ENCODE measurements at places on chromosomes 2 and 18. TPM values are rescaled to one million over a fixed set of nuclear protein-coding genes. Genes with fewer than 3 reads are reported as not detected.

DNA sequence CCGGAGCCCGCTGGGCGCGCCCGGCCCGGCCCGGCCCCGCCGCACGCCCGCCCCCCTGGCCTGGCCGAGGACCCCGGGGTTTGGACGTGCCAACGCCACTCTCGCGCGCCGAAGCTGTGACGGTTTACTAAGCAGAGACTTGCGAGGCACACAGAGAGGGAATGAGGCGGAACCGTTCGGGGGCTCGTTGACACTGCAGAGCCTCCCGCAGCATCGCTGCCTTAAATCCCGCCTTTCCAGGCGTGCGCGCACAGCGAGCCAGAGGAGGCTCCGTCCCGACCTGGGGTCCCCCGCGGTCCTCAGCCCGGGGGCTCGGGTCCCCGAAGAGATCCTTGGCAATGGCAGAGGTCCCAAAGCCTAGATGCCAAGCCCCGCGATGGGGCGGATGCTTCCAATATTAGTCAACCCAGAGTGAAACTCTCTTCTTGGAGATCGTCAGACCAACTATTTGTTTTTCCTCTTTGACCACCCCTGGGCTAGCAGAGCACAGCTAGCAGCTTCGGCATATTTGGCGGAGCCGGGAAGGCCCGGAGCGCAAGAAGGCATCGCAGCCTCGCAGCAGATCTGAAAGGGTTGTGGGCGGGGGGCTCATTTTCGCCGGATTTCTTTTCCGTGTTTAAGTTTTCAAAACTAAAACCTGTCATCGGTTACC is at the start of gene ZNF385B:
ZNF385B (minus strand) TSS at position 197 of the 652 bp plus-strand sequence.
- H3K4me1 ChIP-seq: peaks cover 4% of the 10 kb centered on the region
- no peak within 1 kb of the TSS for H3K27ac ChIP-seq
- no peaks in the 10 kb centered on the region for H3K36me3 ChIP-seq
- H3K4me3 ChIP-seq: peak within 1 kb of the TSS; percentile 40
- DNase-seq: no peak

DNA sequence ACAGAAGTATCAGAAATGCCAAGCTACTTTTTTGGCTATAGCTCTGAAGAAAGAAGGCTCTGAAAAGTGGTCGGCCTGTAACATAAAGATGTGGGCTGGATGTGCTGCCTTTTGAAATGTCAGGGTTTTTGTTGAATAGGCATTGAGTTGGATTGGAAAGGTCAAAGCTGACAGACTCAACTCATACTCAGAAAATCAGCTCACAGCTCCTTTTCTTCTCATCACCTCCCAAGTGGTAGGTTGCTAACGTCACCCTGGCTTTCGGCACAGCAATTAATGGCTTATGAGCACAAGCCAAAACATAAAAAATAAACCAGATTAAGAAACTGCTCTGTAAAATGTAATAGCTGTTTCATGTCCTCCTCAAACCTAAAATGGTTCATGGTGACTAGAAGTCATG is 68.3 kb downstream of the KCNF1 start:
- no peak overlapping the region for H3K4me3 ChIP-seq
- H3K27ac ChIP-seq: no peak overlapping the region
- H3K36me3 ChIP-seq: no peaks in the 10 kb centered on the region
- peaks cover 19% of the 10 kb centered on the region for H3K27me3 ChIP-seq
- no peak for DNase-seq

GRCh38 chr2:100214265-100214971 is 72.0 kb upstream of the AFF3 start:
- DNase-seq: no peak
- no peak overlapping the region for H3K27ac ChIP-seq
- no peak overlapping the region for H3K4me3 ChIP-seq
- H3K27me3 ChIP-seq: no peaks in the 10 kb centered on the region
- no peaks in the 10 kb centered on the region for H3K4me1 ChIP-seq

- H3K27ac ChIP-seq: no peak overlapping the region
- H3K36me3 ChIP-seq: peaks cover 41% of the 10 kb centered on the region
- H3K27me3 ChIP-seq: no peaks in the 10 kb centered on the region
- H3K4me3 ChIP-seq: no peak overlapping the region
- no peak for DNase-seq
These were observed 19.6 kb upstream of the ESPNL start for GRCh38 chr2:238080518-238080917.

GRCh38 chr2:159605441-159606178 is 10.7 kb downstream of the BAZ2B start:
- no peak overlapping the region for H3K4me3 ChIP-seq
- no peaks in the 10 kb centered on the region for H3K4me1 ChIP-seq
- no peaks in the 10 kb centered on the region for H3K27me3 ChIP-seq
- H3K27ac ChIP-seq: no peak overlapping the region
- no peaks in the 10 kb centered on the region for H3K36me3 ChIP-seq

Gene TGOLN2
- 227 TPM for total RNA-seq
